IPS-NIHi11 (cell line): ENCODE measurements at places on chromosomes 6 and 20.

DNA sequence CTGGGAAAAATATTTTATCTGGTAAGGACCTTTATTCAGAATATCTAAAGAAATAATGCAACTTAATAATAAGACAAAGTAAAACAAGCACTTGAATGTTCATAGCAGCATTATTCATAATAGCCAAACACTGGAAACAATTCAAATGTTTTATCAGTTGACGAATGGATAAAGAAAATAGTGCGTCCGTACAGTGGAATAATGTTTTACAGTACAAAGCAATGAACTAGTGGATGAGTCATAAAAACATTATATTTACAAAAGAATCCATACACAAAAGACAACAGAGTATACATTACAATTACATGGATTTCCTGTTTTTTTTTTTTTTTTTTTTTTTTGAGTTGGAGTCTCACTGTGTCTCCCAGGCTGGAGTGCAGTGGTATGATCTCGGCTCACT lies 12.7 kb downstream of the SMAP1 start:
- no peak for DNase-seq

- DNase-seq = no peak
Observed at GRCh38 chr6:13419422-13420195, 67.8 kb downstream of the GFOD1 start.

GRCh38 chr6:55495277-55495676 lies 83.7 kb downstream of the HMGCLL1 start:
- no peak for DNase-seq

GRCh38 chr6:15897063-15897876 lies 231.6 kb upstream of the MYLIP start:
- no peak for DNase-seq

DNA sequence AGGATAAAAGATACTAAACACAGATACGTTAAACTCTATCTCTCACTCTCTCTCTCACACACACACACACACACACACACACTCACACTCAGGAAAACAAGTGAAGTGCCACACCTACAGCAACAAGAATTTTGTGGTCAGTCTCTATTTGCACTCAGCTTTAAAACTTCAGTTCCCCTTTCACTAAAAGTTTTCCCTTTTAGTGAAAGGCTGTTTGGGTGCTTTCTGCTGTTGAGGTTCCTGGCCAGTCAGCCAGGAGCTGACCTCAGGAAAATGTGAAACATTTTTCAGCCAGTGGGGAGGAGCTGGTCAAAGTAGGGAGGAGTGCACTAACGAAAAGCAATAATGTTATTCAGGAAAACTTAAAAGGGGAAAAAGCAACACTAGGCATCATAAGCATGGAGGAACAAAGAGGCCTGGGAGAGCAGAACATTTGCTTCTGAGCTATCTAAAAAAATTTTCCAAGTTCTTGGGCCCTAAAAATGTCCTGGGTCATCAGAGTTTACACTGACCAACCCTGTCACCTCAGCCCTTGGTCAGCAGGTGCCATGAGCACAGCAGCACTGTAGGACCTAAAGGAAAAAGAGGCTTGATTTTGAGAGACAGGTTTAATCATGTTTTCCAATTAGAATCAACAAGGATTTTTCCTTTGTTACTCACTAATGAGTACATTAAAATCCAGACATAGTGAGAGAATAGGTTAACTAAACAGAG lies 30.7 kb upstream of the NT5E start:
- no peak for DNase-seq

DNA sequence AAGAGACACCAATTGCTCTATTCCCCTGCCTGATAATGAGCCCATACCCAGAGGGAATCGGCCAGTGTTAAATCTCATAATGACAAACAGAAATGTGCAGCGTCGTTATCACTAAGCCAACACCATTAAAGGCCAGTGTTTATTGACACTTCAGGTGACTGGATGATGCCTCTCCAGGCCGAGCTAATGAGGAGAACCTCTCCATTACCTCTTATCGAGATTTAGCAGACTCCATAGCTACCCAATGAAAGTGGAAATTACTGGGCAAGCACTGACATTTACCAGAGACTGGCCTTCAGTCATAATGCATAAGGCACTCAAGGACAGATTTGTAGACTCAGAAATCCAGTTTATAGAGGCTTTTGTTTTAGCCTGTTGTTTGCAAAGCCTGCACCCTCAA lies 669.5 kb downstream of the MAFB start:
- no peak for DNase-seq

DNA sequence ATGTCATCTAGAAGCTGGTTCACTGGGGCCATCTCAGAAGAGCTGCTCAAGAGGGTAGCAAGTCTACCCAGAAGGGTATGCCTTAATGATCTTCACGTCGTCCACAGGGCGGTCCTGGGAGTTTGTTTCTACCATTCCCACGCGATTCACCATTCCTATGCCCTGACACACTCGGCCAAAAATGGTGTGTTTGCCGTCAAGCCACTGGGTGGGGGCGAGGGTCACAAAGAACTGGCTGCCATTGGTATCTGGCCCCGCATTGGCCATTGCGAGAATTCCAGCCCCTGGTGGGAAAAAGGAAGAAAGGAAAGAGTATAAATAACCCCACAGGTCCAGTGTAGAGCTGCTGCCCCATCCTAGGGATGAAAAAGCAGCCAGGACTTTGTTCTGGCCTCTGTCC lies 16.5 kb upstream of the CPNE5 start:
- DNase-seq = no peak

GRCh38 chr6:45187836-45188235 lies 140.3 kb upstream of the RUNX2 start:
- DNase-seq = no peak

DNA sequence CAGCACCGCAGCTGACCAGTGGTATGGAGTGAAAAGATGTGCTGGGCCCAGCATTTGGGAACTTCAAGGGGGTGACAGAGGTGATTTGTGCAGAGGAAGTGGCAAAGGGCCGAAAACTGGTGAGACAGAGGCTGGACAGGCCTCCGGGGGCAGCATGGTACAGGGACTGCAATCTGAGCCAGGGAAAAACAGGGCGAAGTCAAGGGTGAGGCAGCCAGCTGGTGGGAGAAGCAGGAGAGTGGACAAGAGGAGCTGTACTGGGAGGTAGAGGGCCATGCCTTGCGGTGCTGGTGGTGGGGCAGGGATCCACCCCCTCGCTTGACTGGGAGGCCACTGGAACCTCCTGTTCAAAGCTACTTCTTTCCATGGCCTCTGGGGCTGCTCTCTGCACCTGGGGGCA lies 7.3 kb upstream of the GFRA4 start:
- peak; percentile 47 for DNase-seq

DNA sequence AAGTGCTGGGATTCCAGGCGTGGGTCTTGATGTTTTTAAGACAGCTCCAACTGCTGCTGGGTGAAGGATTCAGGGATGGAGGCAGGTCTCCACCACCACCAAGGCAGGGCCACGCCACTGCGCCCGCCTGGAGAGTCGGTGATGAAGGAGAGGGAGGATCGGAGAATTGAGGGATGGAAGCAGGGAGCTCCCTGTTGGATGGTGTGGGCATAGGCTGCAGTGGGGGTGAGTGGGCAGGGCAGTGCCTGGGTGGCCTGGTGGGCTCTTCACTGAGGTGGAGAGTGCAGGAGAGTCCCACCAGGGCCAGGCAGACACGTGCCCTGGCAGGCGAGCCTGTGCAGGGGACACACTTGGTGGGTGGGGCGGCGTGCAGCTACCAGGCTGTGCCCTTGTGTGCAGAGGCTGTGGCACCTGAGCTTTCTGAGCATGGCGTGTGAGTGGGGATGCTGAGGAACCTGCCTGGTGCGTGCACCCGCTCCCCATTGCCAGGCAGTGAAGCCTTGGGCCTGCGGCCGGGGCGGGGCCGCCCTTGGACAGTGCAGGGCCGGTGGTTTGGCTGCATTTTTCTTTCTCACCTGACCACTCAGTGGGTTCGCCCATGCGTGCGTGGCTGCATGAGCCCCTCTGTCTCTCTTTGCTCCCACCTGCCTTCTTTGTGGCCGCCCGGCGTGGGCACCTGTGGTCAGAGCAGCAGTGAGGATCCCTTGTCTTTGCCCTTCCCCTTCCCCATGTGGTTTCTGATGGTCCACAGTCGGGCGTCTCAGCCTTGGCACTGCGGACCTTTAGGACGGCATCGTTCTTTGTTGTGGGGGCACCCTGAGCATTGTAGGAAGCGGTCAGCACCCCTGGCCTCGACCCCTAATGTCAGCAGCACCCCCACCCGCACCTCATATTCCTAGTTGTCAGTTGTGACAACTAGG lies 11.3 kb downstream of the RBM38 start:
- DNase-seq = no peak

GRCh38 chr6:2970753-2971419 lies 481 bp downstream of the SERPINB6 start:
- DNase-seq = peak; percentile 67

GRCh38 chr6:166439366-166440091 lies 56.8 kb upstream of the MPC1 start:
- no peak for DNase-seq

DNA sequence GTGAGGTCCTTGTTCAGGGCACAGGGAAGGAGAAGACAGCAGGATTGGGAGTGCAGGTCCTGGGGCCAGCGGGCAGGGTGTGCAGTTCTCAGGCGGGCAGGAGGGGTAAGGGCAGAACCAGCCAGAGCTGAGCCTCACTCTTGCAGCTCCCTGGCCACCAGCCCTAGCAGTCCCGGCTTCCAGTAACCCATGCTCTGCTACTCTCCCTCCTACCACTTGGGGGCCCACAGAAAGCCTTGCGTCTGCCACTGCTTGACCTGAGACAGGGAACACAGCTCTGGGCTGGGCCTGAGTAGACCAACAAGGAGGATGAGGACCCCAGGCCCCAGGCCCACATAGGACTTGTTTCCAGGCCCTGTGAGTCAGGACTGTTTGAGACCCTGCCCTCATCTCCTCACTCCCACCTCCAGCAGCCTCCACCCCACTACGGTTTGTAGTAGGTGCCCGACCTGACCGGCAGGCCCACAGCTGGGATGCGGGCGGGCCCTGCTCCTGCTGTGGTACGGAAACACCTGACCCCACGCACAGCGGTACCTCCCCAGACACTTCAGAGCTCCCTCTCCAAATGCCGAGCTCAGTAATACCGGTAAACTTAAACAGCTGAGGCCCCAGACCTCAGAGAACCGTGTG lies 39.2 kb downstream of the KCNK5 start:
- DNase-seq = peak; percentile 80

- no peak for DNase-seq
Observed at GRCh38 chr6:37338745-37339255, 15.0 kb upstream of the RNF8 start.

DNA sequence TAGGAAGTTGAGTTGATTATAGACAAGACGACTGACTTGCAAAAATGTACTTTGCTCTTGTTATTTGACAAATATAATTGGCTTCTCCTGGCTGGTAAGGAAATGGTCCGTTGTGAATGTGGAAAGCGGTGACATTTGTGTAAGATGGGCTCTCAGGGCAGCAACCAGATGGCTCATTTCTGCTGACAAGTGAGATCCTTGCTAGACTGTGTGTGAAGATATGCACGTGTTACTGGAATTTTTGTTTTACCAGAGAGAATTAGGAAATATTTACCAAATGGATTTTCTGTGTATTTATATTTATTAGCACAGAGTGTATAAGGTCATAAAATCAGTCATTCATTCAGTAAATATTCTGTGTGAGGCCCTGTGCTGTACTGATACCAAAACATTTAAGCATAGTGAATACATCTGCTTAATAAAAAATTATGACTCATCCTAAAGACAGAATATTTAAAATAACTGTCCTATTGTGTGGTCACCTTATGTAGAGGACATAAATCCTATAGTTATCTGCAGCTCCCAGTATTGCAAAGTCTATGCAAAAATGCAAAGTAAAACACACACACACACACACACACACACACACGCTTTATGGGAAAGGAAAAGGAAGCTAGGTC lies 109.9 kb upstream of the ASF1A start:
- DNase-seq = no peak

DNA sequence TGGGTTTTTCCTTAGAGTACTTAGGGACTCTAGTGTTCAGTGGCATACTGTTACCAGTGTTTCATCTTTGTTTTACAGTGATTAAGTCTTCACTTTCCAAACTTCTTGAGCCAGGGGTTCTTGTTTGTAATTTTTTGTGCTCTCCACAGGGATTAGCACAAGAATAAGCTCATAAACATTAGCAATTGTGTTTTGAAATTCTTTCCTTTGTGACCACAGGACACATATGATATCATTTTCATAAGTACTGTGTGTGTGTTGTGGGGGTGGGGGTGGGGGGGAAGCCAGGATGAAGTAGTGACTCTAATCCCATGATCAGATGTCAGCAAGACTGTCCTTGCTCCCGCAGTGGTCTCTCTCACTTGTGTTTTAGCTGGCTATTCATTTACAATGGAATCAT lies 101.5 kb upstream of the SCP2D1 start:
- no peak for DNase-seq
